ENCODE measurements at places on chromosomes 12 and 14. TPM values are rescaled to one million over a fixed set of nuclear protein-coding genes. Genes with fewer than 3 reads are reported as not detected.

- no peak for DNase-seq
Observed at GRCh38 chr12:31215518-31216232, 110.3 kb downstream of the SINHCAF start.

GRCh38 chr12:119828300-119828699 lies 48.8 kb downstream of the CIT start:
- DNase-seq = no peak

DNA sequence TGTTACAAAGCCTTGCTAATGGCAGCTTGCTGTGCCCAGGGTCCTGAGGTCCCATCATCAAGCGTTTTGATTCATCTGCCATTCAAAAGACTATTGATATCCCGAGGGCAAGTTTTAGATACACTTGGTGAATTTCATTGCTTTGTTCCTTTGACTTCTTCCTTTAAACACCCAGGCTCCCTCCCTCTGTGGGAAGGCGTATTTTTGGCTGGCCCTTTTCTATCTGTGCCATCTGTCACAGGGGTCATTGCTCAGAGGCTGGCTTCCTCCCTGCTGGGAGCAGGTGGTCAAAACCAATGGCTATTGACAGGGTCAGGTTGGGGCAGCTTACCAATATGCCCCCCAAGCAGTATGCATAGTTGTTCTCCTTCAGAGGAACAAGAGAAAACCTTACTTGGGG lies 40.0 kb downstream of the SCN8A start:
- no peak for DNase-seq

SLCO1C1 gene
- 0.39 TPM for total RNA-seq

- DNase-seq = no peak
Observed at GRCh38 chr12:103503546-103504480, 8.0 kb upstream of the C12orf42 start.

DNA sequence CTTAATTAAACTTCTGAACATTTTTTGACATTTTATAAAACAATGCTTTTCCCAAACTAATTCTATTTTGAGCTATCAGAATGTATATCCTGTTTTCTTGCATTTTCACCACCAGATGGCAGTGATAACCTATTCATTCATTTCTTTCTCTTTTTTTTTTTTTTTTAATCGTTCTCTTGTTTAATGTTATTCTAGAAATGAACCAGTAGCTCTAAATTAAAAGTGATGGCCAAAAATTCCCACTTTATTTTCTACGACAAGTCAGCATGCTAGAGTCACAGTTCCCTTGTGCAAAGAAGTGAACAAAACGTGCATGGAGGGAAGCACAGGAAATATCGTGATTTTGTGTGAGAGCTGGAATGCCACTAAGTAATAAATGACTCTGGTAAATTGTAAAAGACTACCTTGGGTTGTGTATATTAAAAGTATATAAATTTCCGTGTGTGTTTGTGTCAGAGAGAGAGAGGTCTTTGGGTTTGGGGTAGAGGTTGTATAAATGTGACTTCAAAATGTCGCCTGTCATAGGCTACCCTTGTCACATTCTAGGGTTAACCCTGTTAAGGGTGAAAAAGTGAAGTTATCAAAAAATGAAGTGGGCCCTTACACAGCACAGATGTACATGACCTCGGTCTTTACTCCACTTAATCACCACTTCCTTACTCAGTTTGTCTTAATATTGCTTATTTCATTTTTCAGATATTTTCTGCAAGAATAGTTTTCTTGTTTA lies 40.4 kb upstream of the LDHB start:
- no peak for DNase-seq

DNA sequence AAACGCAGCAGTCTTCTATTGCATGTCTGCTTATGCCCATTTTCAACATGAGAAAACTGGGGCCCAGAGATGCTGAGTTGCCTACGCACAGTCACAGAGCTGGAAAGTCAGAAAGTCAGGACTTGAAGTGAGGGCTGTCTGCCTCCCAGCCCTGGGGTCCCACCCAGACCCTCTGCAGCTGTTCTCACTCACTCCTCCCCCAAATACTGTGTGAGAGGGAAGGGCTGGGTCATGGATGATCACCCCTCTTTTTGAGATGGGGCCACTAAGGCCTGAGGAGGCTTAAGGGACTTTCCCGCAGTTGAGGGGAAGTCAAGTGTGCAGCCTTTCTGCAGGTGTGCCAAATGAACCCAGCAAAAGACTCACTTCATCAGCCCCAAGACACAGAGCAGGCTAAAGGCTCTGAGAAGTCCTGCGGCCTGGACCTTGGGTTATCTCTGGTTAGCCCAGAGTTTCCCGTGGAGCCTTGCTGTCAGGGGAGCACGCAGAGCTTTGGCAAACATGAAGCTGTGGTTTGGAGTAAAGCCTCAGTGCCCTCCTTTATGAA lies 18.7 kb downstream of the DTX1 start:
- DNase-seq = no peak
